NCI-H748 treated with DMSO at 0.1 percent for 48 hours (cell line): ENCODE measurements at places on chromosomes 13 and 19.

- no peak for DNase-seq
Measured at GRCh38 chr13:113040031-113040430, 65.6 kb upstream of the F7 start.

DNA sequence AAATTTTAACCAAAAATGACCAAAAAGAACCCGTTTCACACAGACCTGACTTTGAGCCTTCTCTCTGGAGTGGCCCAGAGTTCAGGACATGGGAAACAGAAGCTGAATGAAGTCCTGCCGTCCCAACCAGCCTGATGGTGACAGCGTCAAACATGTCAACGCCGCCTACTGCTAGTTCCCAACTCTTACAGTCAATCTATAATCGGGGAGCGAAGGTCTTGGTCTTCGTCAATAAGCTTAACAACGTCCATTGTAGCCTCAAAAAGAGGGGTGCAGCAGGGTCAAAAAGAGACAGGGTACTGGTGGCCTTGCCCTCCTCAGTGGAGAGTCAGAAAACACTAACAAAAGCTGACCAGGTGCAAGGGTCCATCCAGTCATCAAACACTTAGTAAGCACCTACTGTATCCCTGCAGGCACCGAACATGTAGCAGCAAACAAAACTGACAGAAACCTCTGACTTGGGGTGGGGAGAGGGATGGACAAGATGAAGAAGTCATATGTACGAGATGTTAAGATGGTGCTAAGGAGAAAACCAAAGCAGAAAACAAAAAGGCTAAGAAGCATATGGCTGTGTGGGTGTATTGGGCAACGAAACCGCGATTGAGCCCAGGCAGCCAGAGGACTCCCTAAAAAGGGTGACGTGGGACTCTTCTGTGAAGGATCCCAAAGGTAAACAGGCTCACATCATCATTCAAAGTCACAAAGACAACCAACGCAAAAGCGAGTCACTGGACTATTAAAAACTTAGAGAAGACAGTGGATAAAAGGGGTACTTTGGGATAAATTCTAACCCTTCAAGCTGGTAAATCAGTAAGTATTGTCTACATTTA is 12.0 kb downstream of the MLLT1 start:
- no peak for DNase-seq

GRCh38 chr19:29831686-29832085 is 19.9 kb downstream of the CCNE1 start:
- DNase-seq = no peak

- peak; percentile 4 for DNase-seq
Measured at GRCh38 chr19:16185768-16186123, 536 bp downstream of the FAM32A start.

- peak; percentile 58 for DNase-seq
Measured at GRCh38 chr13:25046985-25047511, 48.9 kb upstream of the PABPC3 start.

GRCh38 chr13:97588993-97589392 is 155.0 kb downstream of the RAP2A start:
- DNase-seq = no peak

DNA sequence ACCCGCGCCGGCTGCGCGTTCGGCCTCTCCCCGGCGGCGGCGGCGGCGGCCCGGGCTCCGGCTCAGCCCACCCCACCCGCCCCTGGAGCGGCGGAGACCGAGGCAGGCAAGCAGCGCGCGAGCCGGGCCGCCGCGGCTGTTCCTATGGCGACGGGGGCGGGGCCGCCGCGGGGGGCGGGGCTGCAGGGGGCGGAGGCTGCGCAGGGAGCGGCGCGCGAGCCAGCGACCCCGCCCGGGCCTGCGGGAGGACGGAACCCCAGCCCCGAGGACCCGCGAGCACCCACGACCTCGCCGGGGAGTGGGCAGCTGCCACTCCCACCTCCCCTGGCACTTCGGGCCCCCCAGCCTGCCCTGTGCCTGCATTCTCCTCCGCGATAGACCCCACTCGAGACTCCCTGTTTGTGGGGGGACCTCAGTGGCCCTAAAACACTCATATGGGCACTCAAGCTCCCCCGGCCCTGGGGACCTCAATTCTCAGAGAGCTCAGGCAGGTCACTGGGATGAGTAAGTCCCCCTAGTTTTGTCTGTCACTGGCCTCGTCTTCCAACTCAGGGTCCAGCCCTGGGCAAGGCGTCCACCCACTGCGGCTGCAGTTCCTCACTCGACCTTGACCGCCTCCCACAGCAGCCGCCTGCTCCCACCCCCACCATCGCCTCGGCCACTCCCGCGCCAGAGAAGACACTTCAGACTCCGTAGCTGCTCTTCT is at the start of gene CTXN1:
Gene CTXN1 (minus strand): TSS at position 115 of the 706 bp plus-strand sequence. CDS start 597 bp downstream, outside the sequence.
- DNase-seq = peak; percentile 23

DNA sequence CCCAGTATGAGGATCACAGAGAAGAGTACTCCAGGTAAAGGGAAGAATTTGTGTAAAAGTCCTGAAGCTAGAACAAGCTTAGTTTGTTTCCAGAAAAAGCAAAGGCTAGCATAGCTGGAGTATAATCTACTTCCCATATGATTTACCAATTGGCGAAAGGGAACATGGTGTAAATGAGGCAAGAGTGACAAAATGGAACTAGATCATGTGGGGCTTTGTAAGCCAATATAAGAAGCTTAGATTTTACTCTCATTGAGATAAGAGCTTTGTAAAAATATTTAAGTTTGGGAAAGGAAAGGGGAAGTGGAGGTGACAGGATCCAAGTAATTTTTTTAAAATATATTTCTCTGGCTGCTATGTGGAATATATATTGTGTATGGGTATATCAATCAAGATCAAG is 234.9 kb downstream of the KCTD12 start:
- no peak for DNase-seq

DNA sequence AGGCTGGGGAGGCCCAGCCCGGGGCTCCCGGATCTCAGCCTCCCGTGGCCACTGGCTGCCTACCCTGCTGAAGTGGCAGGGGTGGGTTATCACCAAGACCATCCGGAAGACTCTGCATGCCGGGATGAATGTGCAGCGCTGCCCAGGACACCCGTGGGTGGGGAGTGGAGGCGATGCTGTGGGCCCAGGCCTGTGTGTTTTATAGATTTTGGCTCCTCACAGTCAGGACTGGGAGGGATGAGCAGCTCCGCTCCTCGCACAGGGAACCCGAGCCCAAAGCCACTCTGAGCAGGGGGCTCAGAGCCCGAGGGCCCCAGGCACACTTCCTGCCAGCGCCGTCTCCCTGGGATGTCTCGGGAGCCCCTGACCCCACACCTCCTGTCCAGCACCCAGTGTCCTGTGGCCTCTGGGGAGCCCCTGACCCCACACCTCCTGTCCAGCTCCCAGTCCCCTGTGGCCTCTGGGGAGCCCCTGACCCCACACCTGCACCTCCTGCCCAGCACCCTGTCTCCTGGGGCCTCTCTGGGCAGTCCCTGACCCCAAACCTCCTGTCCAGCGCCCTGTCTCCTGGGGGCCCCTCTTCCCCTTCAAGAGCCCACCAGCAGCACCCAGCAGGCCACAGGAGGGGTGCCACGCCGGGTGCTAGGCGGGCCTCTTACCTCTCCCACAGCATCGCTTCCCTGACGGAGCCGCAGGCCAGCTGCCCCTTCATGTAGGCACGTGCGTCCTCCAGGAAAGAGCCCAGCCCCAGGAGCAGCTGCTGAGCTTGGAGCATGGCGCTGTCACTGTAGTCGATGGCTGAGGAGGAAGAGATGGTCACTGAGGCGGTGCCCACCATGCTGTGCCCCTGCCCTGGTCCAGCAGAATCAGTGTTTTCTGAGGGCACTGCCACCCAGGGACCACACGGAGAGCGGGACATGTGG is 31.4 kb downstream of the NAXD start:
- DNase-seq = no peak

GRCh38 chr13:66689628-66690027 is 540.5 kb downstream of the PCDH9 start:
- no peak for DNase-seq

- no peak for DNase-seq
Measured at GRCh38 chr13:53622456-53622855, 593.8 kb downstream of the OLFM4 start.

DNA sequence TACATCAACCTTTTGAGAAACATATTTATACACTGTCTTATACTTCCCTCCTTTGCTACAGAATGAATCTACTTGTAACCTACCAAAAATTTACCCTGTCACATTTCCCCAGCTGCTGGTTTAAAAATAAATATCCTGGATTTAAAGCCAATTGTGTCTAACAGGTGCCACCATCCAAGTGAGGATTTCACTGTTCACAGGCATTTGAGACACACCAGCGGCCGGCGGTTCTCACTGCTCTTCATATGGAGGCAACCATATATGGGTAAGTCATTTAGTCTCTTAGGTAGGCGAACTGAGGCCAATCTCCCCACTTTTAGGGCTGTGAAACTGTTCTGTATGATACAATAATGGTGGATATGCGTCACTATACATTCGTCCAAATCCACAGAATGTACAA is 26.2 kb downstream of the SLC25A30 start:
- no peak for DNase-seq

- no peak for DNase-seq
Measured at GRCh38 chr13:36950920-36951319, 30.9 kb upstream of the SMAD9 start.

GRCh38 chr19:7759156-7759555 is 3.9 kb upstream of the CLEC4M start:
- no peak for DNase-seq

GRCh38 chr13:84917252-84917878 is 881.9 kb downstream of the SLITRK6 start:
- peak; percentile 45 for DNase-seq

- DNase-seq = no peak
Measured at GRCh38 chr13:51770681-51771417, 33.1 kb downstream of the DHRS12 start.

GRCh38 chr13:93260591-93260990 is 34.0 kb downstream of the GPC6 start:
- DNase-seq = no peak

- DNase-seq = no peak
Measured at GRCh38 chr19:42335374-42335936, 10.0 kb downstream of the MEGF8 start.

- DNase-seq = peak; percentile 90
Measured at GRCh38 chr13:100490692-100491091, 97.9 kb downstream of the GGACT start.

- no peak for DNase-seq
Measured at GRCh38 chr19:9857920-9858746, 23.0 kb downstream of the PIN1 start.

- no peak for DNase-seq
Measured at GRCh38 chr13:113508521-113509254, 18.2 kb upstream of the DCUN1D2 start.

- no peak for DNase-seq
Measured at GRCh38 chr13:111907341-111907880, 159.5 kb upstream of the SOX1 start.

DNA sequence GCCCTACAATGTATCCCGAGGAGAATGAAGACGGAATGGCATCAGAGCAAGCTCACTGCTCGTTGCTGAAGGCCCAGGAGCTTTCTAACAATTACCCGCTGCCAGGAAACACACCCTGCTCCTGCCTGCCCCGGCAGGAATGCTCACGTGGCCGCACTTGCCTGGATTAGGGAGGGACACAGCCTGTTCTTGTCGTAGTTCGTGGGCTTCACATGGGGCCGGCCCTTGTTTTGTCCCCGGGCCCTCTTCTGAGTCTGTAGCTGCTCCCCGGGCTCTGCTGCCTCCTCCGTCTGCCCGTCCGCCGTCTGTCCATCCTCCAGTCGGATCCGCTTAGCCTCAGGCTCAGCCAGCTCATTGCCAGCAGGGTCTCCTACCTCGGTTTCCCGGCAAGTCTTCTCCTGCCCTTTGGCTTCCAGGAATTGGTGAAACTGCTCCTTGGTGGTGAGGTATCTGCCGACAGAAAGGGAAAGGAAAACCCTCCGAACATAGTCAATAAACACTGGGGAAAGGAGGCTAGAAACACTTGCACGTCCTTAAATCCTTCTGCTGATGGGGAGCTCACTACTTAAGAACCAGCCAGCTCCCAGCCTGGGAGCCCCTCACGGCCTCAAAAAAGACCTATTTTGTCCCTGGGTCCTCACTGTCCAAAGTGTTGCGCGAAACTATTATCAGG is 941 bp downstream of the DUS3L start:
- DNase-seq = no peak

DNA sequence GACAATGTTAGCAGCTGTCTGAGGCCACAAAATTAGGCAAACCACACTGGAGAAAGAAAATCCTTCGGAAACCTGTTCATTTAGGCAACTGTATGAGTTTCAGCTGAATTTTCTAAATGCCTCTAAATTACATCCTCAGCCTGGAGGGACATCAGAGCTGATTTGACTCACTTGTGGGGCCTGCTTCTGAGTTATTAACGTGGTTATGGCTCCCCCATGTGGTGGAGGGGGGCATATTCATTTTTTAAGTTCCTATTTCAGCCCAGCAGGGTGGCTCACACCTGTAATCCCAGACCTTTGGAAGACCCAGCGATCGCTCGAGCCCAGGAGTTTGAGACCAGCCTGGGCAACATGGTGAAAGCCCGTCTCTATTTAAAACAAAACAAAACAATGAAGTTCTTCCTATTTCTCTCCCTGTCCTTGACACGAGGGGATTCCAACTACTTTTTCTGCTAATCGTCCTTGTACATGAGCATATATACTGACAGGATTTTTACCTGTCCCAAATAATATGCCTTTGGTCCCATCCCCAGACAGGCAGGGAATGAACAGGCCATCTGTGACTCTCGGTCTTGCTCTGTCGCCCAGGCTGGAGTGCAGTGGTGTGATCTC is 31.5 kb upstream of the HIF3A start:
- peak; percentile 84 for DNase-seq

- no peak for DNase-seq
Measured at GRCh38 chr19:51820011-51820410, 25.1 kb downstream of the FPR3 start.

GRCh38 chr13:110337247-110337646 is 30.2 kb downstream of the COL4A2 start:
- DNase-seq = no peak

DNA sequence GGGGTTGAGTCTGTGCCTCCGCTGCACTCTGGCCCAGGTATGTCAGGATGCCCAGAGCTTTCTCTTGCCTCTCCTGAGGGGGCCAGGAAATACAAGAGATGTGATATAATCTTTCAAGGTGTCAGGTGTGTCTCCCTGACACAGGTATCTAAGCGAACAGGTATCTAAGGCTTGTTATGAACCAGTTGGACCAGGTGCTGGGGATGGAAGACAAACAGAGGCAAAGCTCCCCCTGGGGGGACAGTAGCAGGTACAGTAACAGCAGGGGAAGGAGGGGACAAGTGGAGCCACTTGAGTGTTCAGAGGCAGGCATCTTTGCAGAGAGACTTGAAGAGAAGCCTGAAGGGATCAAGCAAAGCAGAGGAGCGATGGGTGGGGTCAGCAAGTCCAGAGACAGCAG is 2.6 kb downstream of the LENG1 start:
- DNase-seq = no peak

DNA sequence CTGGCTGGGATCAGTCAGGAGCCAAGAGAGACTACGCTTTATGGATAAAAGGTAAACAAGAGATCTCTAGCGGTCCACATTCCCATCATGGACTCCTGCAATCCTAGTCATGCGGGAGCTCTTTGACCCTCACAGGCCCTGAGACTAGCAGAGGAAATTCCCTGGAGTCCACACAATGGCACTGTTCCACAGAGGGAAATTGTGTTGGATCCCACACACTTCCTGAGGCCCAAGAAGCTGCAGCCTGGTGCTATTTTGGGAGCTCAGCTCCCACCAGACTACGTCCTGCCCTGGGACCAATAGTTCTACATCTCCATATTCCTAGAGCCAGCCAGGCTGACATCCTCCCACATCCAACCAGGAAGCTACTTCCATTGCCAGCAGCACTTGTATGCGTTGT is 2358.4 kb downstream of the PCDH9 start:
- no peak for DNase-seq
